ENCODE measurements at places on chromosomes 1 and 21. TPM values are rescaled to one million over a fixed set of nuclear protein-coding genes. Genes with fewer than 3 reads are reported as not detected.

DNA sequence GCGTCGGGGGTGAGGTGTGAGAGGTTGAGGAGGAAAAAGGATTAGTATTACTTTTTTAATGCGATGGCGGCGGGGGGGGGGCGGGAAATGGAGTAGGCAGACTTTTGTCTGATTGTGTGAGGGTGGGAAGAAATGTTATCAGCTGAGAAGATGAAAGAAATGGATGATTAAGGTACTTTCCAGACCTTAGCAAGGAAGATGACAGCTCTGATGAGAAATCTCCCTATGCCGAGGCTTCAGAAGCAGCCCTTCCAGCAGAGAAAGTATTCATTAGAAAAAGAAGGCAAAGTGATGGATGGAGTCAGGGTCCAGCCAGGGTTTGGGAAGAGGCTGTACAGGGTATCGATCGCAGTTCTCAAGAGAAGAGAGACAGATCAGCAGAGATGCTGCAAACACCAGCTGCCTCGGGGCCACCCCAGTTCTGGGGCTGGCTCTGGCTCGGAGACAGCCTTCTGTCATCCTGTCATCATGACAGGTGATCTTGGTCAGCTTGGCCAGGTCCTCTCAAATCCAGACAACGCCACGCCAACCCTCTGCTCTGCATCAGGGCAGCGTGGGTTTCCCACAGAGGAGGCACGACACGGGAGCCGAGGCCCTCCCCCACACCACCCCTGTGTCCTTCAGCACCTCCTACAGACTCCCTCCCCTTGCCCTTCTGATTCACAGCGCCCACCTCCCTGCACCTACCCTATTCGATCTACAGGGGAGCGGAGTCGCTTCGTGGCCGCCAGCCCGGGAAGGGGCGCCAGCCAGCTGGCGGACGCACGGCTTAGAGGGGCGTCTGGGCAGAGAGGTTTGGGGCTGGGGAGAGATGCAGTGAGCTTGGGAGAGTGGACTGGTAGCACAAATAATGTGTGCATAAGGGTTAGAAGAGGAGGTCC is 674 bp upstream of the ATXN7L2 start:
- no peak for DNase-seq

GRCh38 chr1:91015794-91016550 is 5.9 kb downstream of the ZNF644 start:
- peak; percentile 19 for DNase-seq

GRCh38 chr1:9912264-9912936 is 2.3 kb upstream of the CTNNBIP1 start:
- no peak for DNase-seq

DNA sequence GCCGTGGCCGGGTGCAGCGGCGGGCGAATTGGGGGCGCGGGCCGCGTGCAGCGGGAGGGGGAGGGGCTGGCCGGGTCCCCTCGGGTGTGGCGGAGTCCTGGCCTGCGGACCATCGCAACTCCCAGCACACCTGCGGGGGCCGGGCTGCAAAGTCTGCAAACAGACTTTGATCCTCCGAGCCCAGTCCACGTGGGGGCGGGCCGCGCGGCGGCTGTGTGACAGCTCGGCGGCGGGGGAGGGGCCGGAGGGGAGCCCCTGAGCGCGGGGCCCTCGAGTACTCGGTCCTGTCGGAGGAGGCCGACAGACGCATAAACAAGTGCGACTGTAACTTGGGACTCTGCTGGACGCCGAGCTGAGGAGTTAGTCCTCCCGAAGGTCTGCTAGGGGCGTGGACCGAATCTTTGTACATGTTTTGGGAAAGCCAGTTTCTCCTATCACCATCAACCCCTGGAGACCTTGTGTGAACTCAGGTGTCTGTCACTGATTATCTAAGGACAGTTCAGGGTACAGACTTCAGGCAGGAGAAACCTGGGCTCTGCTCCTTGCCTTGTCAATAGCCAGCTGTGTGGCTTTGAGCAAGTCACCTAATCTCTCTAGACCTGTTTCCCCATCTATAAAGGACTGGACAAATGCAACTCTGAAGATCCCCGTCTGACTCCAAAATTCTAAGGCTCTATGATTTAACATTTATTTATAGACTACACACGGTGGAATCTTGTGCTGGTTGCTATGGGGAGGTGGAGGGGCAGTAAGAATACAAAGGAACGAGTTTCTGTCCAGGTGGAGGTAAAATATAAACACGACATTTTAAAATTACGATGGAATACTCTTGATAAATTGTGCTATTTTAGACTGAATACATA is 710 bp upstream of the SLC30A1 start:
- DNase-seq = peak; percentile 46

- DNase-seq = no peak
Measured at GRCh38 chr1:44433209-44433608, 28.2 kb downstream of the RNF220 start.

GRCh38 chr1:24868016-24868875 is 61.8 kb downstream of the RUNX3 start:
- no peak for DNase-seq

GRCh38 chr1:76677416-76678405 is 189.6 kb upstream of the ST6GALNAC5 start:
- DNase-seq = no peak

DNA sequence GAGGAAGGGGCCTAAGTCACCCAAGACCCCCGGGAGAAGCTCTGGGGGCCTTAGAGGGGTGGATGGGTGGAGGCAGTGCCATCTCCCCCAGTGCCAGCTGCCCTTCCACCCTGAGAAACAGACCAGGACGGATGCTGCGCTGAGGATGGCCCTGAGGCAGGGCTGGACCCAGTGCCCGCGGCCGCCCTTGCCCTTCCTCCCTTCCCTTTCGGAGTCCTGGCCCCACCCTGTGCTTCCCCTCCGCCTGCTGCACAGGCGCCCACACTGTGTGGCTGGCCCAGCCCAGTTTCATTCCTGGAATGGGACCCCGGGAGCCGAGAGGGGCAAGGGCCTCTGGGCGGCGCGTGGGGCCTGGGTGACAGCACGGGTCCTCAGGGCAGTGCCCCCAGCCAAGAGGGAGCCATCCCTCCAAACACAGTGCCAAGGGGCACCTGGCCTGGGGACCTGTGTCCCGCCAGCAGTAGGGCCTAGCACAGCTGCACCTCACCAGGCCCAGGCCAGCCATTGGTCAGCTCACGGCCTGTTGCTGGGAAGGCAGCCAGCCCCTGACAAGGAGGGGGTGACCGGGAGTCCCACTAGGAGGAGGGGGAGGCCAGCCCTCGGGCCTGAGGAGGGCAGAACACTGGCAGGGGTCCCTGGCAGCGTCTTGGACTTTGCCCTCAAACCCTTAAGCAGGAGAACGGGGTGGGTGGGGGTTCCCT is 13.4 kb upstream of the SKI start:
- no peak for DNase-seq

DNA sequence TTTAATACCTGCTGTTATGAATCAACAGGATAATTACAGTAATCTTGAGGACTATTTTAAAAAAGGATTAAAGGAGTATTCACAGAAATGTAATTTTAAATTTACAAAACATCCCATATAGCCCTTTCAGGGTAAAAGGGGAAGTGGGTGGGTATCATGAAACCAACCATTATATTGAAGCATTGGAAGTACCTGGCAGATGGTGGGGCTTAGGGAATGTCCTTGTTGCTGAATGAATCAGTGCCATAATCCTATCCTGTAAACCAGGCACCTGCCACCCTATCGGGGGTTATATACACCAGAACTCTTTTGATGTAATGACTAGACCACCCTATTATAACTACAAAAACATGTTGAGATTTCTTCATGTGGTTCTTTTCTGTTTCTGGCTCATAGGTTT is 30.4 kb downstream of the CDC14A start:
- DNase-seq = no peak

DNA sequence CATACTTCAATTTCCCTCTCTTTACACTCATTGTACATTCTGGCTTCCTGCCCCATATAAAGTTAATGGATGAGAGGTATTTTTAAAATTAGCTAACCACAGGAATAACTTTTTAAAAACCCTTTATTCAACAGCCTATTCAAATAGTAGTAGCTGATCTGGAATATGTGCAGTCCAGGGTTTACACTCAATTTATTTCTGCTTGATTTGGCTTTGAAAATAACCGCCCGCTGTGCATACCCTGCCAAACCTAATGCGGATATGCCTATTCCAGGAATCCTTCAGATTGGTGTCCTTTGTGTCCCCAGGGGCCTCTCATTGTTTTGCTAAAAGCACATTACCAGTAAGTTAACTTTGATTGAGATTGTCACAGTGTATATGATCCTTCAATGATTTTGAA is 1686.2 kb downstream of the PLA2G4A start:
- DNase-seq = no peak

DNA sequence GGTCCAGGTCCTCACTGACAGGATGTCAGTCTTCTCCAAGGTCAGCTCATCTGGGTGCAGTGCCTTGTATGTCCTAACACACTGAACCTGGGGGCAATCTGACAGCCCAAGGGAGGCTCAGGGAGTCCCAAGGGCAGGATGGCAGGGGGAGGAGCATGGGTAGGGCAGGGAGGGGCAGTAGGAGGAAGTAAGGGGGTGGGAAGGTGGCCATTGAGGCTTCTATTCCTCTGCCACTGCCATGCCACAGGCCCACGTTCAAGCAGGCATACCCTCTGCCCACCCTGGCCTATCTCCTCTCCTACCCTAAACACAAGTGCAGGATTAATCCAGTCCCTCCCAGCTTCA is 13.3 kb downstream of the ARHGEF19 start:
- no peak for DNase-seq

DNA sequence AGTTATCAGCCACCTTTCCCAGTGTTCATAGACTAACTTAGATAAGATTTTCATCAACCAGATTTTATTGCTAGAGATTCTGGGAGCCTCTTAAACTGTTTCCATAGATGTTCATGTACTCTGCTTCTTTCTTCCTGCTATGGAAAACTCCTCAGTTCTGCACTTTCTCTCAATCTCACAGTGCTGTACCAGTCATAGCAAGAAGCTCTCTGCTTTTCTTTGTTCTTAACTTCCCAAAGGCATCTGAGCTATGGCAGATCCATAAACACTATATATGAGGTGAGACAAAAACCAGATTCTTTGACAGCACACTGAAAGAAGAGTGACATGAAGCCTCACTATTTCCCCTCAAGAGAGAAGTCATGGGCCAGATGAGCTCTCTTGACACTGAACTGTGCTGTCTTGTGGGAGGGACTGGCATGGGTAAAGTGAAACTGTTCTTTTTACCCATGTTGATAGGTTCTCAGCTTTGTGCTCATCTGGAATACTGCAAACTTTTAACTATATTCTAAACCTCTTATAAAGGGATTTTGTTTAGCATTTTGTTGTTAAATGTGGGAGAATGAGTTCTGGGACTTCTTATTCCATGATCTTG is 64.2 kb upstream of the LYPLAL1 start:
- no peak for DNase-seq

GRCh38 chr1:85406081-85406480 is 58.9 kb downstream of the DDAH1 start:
- DNase-seq = no peak

DNA sequence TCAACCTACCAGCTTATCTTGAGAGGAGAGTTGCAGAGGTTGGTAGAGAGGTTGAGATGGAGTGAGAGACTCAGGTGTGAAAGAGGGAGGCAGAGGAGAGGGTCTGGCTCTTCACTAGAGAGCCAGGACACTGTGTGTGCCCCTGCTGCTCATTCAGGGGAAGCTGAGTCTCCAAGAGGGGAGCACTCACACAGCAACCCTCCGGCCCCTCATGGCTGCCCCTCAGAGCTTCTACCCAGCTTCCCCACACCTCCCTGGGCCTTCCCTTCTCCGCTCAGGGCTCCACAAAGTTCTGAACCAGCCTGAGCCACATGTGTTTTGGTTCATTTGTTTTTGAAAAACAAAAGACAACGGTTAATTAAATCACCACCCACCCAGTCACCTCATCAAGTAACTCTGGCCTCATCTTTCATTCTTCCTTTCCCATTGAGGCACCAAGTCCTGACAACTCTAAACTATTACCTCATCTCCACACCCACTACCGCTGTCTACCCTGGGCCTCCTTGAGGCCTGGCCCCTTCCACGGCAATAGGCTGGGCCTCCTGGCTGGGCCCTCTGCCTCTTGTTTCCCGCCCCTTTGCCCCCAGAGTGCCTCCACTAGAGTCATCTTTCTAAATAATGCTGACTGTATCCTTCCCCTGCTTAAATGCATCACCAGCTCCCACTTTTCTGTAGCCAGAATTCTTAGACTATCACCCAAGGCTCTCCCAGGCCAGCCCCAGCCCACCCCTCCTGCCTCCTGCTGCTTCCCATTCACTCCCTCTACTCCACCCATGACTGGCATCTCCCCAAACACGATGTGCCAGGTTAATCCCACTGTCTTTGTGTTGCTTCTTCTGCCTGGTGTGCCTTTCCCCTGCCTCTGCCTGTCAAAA is 33.0 kb downstream of the TNNT2 start:
- no peak for DNase-seq

- DNase-seq = peak; percentile 91
Measured at GRCh38 chr1:98920441-98921110, 84.1 kb downstream of the PLPPR5 start.

DNA sequence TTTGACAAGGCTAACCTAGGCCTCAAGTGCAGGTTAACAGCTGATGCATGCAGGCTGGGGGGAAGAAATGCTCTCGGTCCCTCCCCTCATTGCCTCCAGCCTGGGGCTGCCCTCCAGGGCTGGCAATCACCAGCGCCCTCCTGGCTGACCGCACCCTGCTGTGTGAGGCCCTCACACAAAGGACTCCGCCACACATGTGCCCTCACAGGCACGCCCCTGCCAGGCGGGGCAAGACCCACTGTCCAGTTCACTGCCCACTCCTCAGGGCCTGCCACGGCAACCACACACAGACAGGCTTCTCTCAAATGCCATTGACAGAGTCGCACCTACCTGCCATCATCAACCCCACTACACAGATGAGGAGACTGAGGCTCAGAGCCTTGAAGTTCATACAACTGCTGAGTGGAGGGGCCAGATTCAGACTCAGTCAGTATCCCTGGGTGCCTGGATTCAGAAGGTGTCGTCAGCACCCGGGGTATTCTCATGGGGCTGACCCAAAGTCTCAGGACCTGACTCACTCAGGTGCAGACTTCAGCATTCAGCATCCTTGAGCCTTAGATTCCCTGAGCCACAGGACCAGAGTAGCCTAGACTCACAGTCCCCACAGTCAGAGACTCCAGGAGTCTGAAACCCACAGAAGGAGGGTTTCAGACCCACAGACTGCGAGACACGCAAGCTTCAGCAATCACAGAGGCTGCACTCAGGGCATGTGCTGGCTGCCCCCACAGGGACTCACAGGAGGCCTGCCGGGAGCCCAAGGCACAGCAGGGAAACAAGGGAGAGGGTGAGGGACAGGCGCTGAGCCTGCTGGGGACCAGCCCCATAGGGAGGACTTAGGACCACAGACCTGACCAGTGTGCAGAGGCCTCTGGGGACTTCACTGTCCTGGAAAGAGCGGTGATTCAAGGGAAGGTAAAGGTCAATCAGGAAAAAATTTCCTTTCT is 458.0 kb downstream of the MATN1 start:
- DNase-seq = no peak

- no peak for DNase-seq
Measured at GRCh38 chr1:181503171-181503810, 20.0 kb downstream of the CACNA1E start.

GRCh38 chr1:66396212-66396890 is 137.6 kb upstream of the SGIP1 start:
- no peak for DNase-seq

The KCNQ4 gene
- total RNA-seq = 0.06 TPM

The PTPN7 gene
- total RNA-seq = not detected

The PIGR gene
- not detected for total RNA-seq

The OR2AK2 gene
- total RNA-seq = not detected

The TMPRSS15 gene
- total RNA-seq = not detected

The LRRC8D gene
- 20.7 TPM for total RNA-seq

The AK5 gene
- 426 TPM for total RNA-seq

The GREM2 gene
- total RNA-seq = 0.06 TPM

The MRPL20 gene
- 126 TPM for total RNA-seq

All from LHCN-M2 (cell line).